Skeletal muscle cell (primary cell): ENCODE measurements at places on chromosomes 5 and 9.
A peak's percentile ranks its signal among the peaks of the same experiment; 100 is the strongest.

- DNase-seq = no peak
Observed at GRCh38 chr5:126269511-126269910, 153.7 kb upstream of the GRAMD2B start.

GRCh38 chr5:138470322-138471051, 5.2 kb downstream of the EGR1 start:
- DNase-seq = no peak

GRCh38 chr9:137611623-137612609, 6.4 kb downstream of the ARRDC1 start:
- no peak for DNase-seq

GRCh38 chr9:22030101-22030598, 21.0 kb upstream of the CDKN2B start:
- no peak for DNase-seq

DNA sequence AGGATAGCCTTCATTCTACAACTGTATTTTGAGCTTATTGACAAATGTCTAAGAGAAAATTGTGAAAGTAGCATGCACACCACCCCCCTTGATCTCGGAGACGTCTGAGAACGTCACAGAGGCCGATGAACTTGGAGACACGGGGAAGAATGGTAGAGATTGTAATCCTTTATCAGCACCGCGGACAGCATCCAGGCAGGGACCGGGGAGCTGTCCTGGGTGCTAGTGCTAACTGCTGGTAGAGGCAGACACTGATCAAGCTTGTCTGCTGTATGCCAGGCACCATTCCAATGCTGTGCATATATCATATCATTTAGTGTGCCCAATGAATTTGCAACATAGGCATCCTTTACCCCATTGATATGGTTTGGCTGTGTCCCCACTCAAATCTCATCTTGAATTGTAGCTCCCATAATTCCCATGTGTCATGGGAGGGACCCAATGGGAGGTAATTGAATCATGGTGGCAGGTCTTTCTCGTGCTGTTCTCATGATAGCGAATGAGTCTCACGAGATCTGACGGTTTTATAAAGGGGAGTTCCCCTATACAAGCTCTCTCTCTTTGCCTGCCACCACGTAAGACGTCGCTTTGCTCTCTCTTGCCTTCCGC, 98.8 kb downstream of the LHX2 start:
- peak; percentile 23 for DNase-seq

GRCh38 chr5:63928451-63928850, 33.8 kb downstream of the HTR1A start:
- no peak for DNase-seq

- DNase-seq = no peak
Observed at GRCh38 chr5:14766584-14766983, 102.1 kb downstream of the OTULIN start.

- no peak for DNase-seq
Observed at GRCh38 chr9:72133365-72134035, 15.7 kb upstream of the GDA start.

- no peak for DNase-seq
Observed at GRCh38 chr5:170312301-170312595, 14.7 kb upstream of the LCP2 start.

DNA sequence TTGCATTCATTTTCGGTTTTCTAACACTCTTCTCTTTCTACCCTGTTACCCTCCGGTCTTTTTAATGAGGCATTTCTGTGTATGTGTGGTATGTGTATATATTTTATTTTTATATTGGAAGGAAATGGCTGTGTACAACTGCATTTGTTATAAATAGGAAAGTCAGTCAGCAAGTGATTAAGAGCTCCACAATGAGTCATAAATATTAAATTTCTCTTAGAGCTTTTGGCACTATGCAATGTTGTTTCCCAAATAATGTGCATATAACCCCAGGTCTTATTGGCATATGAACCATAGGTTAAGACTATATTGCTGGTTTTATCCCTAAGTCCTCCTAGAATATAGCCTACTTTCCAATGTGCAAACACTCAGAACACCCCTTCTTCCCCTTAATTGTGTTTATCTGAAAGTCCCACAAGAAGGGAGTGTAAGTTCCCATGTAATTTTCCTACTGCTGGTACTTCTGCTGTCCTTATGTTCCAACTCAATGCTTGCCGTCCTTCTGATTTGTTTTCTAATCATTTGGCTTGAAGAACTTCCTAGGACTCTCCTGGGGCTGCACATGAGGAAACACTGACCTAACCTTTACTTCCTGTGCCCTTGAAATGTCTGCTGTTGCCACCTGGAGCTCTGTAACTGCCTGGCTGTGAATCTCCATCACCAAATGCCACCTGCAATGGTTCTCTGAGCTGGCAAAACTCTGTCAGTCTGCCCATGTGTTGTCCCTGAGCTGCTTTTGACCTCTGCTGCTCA, 65.5 kb upstream of the PCSK5 start:
- DNase-seq = no peak

DNA sequence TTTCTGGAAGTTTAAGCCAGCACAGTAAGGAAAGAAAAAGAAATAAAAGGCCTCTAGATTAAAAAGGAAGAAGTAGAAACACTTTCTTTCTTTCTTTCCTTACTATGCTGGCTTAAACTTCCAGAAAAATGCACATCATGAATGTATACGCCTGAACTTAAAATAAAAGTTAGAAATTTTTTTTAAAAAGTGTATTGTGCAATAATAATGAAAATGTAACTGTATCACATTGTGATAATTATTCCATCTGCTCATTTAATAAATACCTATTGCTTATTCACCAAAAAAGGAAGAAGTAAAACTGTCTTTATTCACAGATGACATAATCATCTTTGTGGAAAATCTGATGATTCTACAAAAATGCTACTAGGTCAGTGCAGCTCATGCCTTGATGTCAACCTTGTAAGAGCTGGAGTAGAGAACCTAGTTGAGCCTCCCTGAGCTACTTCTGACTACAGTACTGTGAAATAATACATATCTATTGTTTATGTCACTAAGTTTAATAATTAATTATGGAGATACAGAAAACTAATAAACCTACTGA, 49.4 kb downstream of the MCTP1 start:
- DNase-seq = no peak

DNA sequence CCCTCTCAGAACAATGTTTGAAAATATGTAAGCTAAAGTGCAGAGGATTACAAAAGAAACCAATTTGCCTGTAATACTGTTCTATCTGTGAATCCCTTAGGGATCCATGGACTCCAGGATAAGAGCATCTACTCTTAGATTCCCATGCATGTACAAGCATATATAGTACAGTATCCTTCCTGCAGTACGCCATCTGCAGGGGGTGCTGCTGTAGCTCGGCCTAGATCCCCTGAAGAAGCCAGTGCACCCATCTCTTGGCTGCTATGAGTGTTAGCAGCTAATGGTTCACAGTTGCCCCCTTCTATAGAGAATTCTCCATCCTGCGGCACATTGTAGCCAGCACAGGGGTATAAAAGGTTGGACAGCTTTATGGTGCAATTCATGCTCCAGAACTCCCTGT, 61.8 kb upstream of the SLC30A5 start:
- DNase-seq = no peak

DNA sequence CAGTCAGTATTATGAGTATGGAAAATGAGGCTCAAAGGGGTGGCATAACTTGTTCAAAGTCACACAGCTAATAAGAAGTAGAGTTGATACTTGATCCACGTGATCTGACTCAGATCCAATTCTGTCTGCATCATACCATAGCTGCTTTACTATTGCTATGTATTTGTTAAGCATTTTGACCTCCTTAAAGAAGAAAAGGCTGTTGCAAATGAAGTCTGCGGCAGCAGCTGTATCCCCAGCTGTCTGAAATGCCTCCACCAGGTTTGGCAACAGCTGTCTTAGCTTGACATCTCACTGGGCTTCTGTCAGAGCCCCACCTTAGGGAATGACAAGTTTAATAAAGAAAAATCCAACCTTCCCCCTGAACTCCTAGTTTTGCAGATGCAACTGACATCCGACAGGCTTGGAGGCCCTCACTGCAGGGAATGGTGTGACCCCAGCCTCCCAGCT, 75.6 kb upstream of the SLC44A1 start:
- DNase-seq = peak; percentile 58

DNA sequence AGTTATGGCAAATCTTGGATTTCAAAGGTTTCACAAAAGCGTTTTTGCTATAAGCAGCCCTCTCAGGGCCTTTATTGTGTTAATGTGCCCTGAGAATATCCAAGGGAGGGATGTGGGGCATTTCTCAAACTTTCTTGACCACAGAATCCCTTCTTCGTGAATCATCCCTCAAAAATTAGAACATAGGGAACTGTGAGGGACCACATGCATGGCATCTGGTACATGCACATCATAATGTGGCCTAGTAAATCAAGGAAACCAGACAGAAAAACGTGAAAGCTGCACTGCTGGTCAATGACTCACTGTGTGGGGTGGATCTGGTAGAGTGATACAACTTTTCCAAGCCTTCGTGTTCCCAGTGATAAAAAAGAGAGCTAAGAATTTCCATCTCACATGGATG, 22.4 kb downstream of the DDX31 start:
- DNase-seq = peak; percentile 98

DNA sequence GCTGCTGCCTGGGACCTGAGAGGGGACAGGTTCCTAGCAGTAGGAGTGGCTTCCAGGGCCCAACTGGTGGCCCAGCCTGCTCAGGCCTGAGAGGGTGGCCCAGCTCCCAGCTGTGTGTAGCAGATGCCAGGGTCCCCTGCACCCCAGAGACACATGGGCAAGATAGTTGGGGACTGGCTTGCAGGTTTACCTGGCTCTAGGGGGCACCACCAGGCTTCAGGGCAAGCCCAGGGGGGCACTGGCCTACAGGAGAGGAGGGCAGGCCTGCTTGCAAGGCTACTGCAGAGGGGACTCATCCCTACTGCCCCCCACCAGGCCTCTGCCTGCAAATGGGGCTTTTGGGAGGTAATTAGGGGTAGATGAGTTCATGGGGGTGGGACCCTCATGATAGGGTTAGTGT, 123.3 kb downstream of the ZNF354C start:
- no peak for DNase-seq

GRCh38 chr9:134059661-134060395, 8.0 kb downstream of the BRD3 start:
- no peak for DNase-seq

DNA sequence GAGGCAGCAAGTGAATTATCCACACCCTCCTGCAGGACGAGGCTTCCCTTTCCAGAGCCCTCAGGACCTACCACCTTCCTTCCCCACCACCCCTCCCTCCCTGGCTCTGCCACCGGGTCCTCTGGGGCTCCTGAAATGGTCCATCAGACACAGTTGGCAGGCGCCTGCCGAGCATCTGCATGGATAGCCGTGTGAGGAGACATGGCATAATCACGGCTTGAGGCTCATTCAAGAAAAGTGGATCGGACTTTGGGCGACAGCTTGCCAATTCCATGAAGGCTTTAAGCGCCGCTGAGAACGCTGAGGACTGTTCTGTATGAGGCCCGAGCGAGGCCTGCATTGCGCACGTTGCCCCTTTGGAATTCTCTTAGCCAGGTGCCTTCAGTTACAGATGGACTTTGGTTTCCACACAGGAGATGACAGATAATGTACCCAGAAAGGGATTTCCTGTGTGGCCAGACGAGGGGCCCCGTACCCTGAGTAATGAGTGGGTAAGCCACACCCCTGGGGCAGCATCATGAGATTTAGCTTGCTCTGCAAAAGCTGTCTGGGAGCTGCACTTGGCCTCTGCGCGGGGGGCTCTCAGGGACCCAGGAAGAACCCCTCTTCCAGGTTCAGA, 179.8 kb downstream of the OLFM1 start:
- no peak for DNase-seq

DNA sequence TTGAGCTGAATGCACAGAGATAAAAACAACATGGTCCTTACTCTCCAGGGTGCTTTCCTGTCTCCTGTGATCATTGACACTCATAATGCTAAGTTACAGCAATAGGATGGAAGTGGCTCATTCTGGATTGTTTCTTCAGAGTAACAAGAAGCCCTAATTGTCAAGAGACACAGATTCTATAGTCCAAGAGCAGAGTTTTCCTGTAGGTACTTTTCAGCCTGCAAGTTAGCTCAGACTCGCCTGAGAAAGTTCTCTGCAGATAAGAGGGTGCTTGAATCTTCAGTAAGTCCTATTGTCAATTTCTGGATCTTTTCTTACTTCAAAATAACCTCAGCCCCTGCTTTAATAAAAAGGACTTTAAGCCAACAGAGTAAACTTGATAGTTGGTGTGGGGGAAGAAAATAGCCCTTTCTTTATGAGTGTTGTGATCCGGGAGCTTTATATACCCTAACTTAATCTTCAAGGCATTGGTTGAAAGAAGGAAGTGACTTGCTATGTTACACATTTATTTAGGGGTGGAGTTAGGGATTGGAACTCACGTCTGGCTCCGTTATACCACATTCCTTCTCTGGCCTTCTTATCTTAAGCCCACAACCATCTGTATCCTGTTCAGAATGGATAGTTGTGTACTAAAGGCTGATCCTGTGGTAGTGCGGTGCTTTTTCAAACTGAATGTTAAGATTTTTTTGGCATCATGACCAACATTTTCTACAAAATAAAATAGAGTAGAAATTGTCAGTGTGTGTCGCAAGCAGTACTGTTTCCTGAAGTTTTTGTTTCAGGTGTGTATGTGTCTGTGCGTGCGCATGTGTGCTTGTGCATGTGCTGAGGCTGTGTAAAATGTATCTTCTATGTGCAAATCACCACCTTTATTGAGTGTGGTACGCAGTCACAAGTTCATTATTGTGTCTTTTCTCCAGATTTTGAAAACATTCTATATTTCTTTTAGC, 173.9 kb downstream of the WDR70 start:
- peak; percentile 16 for DNase-seq

- no peak for DNase-seq
Observed at GRCh38 chr5:135443161-135443960, 3.8 kb downstream of the DCANP1 start.

GRCh38 chr5:90932052-90932699, 373.6 kb downstream of the ADGRV1 start:
- DNase-seq = peak; percentile 16

DNA sequence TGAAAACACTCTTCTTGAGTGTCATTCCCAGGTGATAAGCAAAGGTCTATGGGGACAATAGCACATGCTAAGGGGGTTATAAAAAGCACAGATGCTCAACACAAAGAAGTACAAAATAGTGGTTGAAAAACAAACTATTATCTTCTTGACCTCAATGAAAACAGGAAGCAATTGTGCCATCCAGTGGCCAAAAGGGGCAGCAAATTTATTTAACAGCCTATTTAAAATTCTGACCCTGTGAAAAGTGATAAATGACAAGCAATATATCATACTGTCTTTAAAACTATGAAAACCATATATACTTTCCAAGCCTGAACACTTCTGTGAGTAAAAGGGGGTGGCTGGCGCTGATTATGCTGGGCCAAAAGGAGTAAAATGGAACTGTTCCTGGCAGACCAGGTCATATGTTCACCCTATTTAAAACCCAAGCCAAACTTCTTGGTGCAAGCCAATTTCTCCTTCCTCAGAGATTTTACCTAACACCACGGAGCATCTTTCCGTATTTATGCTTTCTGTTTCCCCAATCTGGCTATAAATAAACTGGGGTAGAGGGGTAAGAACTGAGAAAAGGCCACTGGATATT, 29.7 kb downstream of the TEX10 start:
- peak; percentile 4 for DNase-seq

DNA sequence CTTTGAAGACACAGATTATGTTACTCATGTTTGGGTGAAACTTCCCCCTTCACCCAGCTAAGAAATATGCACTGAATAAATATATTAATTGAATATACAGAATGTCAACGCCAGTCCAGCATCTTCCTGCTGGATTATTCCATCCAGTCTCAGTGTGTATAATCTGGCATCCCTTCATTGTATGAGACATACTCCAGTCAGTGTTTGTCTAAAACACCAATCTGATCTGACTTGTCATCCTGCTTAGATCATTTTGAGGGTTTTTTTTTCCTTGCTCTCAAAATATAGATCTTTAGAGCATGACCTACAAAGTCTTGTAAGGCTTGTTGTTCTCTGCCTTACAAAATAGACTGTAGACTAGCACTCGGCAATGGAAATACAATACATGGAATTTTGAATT, 195.1 kb downstream of the SMARCA2 start:
- no peak for DNase-seq

- DNase-seq = no peak
Observed at GRCh38 chr5:89071941-89072331, 189.0 kb upstream of the MEF2C start.
